ENCODE measurements at places on chromosomes 7 and 10.
A peak's percentile ranks its signal among the peaks of the same experiment; 100 is the strongest.

- DNase-seq, result no peak
Measured at GRCh38 chr10:525565-526315, 163.7 kb downstream of the DIP2C start.

- DNase-seq, result no peak
Measured at GRCh38 chr7:159145490-159145855, 806 bp upstream of the VIPR2 start.

- DNase-seq, result no peak
Measured at GRCh38 chr10:24307696-24308485, 99.0 kb downstream of the KIAA1217 start.

DNA sequence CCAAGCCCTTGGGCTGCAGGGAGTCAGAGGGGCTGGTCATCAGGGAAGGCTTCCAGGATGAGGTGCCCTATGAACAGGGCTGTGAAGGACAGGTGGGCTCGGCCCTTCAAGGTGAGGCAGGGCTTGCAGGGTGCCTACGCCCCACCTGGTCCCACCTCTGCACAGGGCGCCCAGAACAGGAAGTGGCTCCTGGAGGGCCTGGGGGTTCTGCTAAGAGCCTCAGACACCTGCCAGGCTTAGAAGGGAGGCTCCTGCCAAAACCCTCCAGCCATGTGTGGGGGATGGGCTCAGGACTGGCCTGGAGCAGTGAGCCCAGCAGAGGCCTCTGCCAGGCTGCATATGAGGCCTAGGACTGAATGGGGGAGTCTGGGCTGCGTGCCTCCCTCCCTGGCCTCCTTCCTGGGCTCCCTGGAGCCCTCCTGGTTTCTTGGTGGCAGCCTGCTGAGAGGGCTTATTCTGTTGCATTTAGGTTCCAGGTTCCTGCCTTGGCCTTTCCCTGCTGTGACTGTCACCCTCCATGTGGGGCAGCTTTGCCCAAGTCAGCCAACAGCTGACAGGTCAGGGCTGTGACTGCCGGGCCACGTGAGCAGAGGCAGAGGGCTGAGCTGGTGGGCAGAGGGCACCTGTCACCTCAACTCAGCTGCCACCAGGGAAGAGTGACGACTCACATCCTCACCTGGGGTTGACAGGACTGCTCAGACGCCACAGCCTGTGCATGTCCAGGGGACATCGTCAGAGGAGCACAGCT lies 45.2 kb upstream of the MSMB start:
- DNase-seq, result no peak

GRCh38 chr10:100744987-100745881 lies at the start of gene PAX2:
TSS of gene PAX2 (plus strand) at chr10:100745582. CDS start at chr10:100746261, 679 bp downstream.
- DNase-seq, result no peak

DNA sequence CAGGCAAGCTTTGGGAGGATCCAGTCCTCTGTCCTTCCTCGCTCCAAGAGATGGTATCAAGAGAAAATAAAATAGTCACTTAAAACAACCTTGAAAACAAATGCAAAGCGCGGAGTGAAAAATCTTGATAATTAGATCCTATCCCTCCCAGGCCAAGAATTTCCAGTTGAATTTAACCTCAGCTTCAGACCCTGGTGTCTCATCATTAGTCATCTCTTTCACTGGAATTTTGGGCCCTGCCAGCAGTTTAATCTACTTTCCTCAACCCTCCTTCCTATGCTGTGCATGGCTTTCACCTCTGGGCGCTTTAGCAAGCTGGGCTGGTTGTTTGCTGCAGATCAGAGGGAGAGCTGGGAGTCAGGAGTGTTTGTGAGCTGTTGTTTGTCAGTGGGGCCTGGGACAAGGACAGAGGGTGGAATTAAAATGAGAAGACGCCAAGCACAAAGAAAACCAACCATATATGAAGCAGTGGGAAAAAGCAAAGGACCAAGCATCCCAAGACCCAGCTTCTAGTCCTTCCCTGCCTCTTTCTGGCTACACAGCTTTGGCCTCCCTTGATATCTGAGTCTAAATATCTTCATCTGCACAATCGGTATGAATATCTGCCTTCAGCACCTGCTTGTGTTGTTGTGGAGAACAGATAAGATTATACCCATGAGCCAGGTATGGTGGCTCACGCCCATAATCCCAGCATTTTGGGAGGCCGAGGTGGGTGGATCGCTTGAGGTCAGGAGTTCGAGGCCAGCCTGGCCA lies 13.5 kb downstream of the MYOF start:
- no peak for DNase-seq

DNA sequence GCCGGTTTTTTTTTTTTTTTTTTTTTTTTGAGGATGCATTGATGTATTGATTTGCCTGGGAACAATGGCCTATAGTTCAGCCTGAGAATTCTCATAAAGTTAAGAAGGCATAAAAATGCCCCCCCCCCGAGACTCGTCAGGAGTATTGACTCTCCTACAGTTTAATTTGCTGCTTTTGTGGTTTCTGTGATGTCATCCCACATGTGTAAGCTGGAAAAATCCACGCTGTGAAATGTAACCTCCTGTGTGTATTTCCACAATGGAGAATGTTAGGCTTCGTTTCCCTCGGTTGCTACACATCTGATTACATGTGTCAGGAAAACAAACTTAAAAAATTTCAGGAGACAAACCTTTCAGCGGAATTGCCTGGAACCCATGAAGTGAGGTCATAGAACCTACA lies 117.9 kb downstream of the FANK1 start:
- DNase-seq, result no peak

DNA sequence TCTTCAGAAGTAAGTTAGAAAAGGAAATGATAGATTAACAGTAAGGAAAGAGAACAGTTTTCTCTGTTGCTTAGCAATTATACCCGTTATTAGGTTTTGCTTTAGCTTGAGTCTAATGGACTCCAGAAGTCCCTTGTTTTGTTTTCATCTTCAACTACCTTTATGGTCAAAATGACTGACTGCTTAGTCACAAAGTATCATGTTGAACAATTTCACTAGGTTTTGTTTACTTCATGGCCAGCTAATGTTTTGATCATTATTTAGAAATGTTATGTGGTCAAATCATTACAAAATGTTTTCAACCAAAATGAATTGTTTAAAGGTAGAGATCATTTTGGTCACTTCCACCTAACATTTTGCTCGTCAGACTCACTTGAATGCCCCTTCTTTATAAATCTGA lies 1.9 kb downstream of the UBN2 start:
- no peak for DNase-seq

- DNase-seq, result peak; percentile 22
Measured at GRCh38 chr10:24118246-24118645, 90.7 kb upstream of the KIAA1217 start.

DNA sequence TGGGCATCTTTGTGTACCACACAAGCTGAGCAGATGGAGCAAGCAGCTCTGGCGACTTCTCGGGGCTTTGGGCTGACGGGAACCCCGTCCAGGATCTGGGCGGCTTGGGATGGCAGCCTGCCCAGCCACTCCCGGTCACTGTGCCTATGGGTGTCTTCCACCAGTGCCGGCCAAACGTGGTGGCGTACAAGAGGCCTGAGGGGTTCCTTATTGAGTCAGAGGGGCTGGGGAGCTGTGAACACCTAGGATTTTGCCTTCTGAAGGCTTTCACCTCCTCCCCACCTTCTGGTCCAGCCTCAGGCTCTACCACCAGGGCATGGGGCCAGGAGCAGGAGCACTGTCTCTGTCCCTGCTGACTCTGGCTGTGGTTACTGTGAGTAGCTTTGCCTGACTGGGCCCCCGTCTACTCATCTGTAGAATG lies 71.8 kb upstream of the PPIF start:
- DNase-seq, result no peak

GRCh38 chr10:7239312-7239985 lies 171.4 kb downstream of the SFMBT2 start:
- no peak for DNase-seq

DNA sequence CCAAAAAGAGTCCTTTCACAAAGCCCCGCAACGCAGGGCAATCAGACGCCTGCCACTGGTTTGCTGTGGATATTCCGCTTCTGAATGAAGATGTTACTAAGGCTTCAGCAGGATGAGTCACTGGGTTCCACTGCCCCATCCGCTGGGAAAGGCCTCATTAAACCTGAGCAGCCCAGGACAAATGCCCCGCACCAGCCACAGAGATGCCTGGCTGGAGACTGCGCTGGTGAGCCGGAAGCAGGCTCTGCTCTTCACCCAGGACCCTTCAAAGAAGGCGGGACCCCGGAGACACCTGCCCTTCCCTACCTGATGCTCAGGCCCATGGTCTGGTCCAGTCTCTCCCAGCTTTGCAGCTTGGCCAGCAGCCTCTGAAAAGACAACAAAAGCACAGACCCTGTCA lies 19.8 kb downstream of the MAD1L1 start:
- DNase-seq, result no peak

DNA sequence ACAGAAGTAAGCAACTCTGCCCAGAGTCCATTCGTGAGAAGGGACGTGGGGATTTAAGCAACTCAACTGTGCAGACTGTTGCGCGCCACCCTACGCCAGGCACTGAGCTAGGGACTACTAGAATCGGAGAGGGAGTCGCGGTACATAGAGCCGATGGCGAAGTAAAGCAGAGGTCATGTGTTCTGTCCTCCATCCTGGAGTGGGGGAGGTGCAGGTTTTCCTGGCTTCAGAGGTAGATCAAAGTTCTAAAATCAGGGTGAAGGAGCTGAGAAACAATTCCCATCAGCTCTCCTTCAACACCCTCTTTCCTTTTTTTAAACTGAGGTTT lies 23.2 kb downstream of the SLC35G1 start:
- no peak for DNase-seq

GRCh38 chr7:32958046-32959025 lies 1.1 kb downstream of the FKBP9 start:
- DNase-seq, result no peak

GRCh38 chr10:97297556-97298222 lies 5.3 kb upstream of the ARHGAP19 start:
- no peak for DNase-seq

GRCh38 chr10:89771684-89772083 lies 70.3 kb downstream of the KIF20B start:
- no peak for DNase-seq

DNA sequence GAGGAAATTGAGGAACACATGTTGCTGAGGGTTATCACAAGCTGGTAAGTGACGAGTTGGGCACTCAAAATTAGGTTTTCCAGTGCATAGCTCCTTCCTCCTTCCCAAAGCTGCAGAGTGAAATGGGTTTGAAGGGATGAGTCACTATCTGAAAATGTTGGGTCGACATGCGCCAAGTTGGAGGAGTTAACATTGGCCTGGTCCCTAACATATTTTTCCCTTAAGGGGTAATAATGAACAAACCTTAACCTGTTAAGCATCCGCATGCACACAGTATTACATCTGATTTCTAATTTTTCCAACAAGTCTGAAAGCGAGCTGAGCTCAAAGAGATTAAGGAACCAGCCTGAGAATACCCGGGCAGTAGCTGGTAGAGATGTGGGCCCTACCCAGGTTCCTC lies 20.7 kb upstream of the TECTB start:
- no peak for DNase-seq

- DNase-seq, result peak; percentile 47
Measured at GRCh38 chr10:44864051-44864450, 47.1 kb upstream of the TMEM72 start.

GRCh38 chr10:114492351-114493037 lies 88.2 kb upstream of the AFAP1L2 start:
- no peak for DNase-seq

- DNase-seq, result no peak
Measured at GRCh38 chr7:157682946-157683746, 346.3 kb downstream of the DNAJB6 start.

DNA sequence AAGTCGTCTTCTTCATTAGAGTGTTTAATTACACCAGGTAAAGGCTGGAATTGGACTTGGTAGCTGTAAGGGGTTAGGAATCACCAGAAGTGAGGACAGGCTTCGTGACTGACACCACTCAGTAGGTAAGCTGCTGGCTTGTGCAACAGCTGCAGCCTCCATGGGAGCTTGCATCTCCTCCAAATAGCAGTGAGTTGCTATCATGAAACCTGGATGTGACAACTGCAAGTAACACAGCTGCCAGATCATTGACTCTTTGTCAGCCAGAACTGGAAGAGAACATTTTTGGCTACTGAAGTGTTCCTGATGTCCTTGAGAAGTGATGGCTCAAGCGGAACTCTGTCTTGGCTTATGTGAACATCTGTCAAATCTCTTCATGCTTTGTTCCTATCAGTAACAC lies 64.1 kb upstream of the MSRB2 start:
- DNase-seq, result no peak

- peak; percentile 45 for DNase-seq
Measured at GRCh38 chr10:73413108-73413527, 740 bp downstream of the ANXA7 start.

- no peak for DNase-seq
Measured at GRCh38 chr10:101829561-101830315, 11.5 kb upstream of the OGA start.

- DNase-seq, result no peak
Measured at GRCh38 chr10:43395571-43396060, 13.4 kb downstream of the HNRNPF start.

DNA sequence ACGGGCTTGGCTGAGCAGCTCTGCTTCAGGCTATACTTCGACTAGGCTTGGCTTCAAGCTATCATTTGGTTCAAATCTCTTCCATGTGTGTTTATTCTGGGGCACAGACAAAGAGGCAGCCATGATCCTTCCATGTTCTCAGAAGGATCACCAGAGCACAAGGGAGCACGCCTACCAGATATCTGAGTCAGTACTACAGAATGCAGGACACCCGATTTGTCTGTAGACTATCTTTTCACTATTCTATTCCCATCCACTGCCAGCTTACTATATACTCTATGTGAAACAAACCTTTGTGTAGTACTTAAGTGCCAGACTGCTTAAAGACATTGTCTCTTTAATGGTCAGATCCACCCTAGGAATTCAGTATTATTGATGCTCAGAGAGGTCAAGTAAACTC lies 35.1 kb downstream of the CH25H start:
- DNase-seq, result no peak

- DNase-seq, result no peak
Measured at GRCh38 chr7:47470567-47471357, 111.1 kb downstream of the TNS3 start.

GRCh38 chr7:96084881-96085553 lies 236.9 kb downstream of the SLC25A13 start:
- DNase-seq, result no peak

DNA sequence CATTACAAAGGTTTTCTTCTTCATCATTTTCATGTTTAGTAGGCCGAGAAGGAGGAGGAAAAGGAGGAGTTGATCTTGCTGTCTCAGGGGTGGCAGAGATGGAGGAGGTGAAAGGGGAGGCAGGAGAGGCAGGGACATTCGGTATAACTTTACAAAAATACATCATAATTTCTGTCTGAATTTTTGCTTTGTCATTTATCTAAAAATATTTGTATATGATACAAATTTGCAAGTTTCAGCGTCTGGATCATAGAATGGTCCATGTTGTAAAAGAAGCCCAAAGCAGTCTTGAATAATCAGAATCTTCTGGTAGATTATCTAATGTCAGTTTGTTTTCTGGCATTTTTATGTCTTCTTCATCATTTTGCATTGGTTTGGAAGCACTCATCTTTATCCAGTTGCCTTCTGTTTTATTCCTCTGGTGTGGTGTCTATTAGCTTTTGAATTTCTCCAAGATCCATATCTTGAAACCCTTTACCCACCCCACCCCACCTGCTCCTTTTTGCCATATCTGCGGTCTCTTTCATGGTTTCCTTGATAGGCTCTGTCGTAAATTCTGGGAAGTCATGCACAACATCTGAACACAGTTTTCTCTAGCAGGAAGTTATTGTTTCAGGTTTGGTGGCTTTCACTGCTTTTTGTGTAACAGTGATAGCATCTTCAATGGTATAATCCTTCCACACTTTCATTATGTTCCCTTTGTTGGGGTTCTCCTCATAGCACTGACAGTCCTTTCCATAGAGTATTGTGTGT lies 95.0 kb downstream of the ST7 start:
- no peak for DNase-seq

GRCh38 chr10:131983780-131984179 lies 2.1 kb upstream of the BNIP3 start:
- DNase-seq, result no peak

GRCh38 chr7:104206841-104207240 lies 972 bp downstream of the ORC5 start:
- no peak for DNase-seq

All from occipital lobe (tissue), 3 donors.